DMS153 (cell line): ENCODE measurements at places on chromosomes 3 and 15.

DNA sequence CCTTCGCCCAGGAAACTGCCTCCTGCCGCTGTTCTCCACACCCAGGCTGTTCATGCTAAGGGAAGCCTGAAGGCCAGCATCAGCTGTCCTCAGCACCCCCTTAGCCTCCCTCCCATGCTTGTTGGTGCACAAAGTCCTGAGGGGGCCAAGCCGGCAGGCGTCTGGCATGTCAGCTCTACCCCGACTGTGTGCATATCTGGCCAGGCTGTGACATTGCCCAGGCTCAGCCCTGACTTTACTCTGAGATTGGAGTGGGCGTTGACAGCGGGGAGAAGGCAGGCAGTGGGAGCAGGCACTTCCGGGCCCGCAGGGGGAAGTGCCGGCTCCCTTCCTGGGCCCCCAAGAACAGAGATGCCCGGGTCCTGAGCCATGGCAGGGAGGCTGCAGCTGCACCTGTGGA, 492.2 kb downstream of the AGBL1 start:
- DNase-seq: no peak

DNA sequence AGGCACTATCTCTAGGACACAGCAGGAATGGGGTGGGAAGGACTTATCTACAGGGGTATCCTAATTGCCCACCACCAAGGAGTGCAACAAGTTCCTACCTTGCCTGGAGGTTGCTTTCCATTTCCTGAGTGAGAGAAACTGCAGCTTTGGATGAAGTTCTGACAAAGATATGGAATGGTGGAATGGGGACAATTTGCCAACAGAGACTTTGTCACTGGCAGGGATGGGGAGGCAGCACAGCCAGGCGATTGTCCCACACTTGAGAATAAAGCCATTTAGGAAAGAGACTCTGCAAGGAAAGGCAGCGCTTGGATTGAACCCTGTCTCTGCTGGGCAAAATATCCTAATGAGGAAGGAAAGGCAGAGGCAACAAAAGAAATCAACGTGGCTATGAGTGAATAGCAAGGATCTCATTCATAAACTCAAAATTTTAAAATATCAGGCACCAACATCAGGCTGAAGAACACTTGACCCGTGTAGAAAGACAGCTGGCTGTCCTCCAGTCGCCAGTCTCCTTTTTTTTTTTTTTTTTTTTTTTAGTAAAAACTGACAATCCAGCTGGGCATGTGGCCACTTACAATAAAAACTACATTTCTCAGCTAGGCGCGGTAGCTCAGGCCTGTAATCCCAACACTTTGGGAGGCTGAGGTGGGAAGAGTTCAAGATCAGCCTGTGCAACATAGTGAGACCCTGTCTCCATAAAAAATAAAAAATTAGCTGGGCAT, 31.6 kb upstream of the PDE8A start:
- DNase-seq: no peak

DNA sequence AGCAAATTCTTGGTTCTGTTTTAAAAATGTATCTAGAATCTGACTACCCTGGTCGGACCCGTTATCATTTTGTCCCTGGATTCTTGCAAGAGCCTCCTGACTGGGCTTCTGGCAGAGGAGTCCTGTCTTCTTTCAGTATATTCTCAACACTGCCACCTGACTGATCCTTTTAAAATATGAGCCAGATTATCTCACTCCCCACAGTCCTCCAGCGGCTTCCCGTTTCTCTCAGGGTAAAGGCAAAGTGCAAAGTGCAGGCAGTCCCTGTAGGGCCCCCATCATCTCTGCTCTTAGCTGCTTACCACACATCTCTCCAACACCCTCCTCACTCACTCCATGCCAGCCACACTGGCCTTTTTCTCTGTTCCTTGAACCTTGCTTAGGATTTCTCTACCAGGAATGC, 28.4 kb downstream of the CRTC3 start:
- DNase-seq: no peak

- no peak for DNase-seq
Measured at GRCh38 chr15:63504979-63505841, 817 bp downstream of the USP3 start.

GRCh38 chr3:162729686-162730085, 1233.1 kb downstream of the OTOL1 start:
- DNase-seq: no peak
